ENCODE measurements at places on chromosomes 6 and 20.
A peak's percentile ranks its signal among the peaks of the same experiment; 100 is the strongest.

DNA sequence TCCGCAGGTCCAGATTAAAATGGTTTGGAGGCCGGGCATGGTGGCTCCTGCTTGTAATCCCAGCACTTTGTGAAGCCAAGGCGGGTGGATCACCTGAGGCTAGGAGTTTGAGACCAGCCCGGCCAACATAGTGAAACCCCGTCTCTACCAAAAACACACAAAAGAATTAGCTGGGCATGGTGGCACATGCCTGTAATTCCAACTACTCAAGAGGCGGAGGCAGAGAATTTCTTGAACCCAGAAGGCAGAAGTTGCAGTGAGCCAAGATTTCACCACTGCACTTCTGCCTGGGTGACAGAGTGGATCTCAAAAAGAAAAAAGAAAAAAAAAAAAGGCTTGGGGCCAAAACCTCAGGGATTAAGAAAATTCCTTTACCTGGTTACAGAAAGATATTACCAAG lies 30.5 kb downstream of the C6orf15 start:
- DNase-seq: no peak

DNA sequence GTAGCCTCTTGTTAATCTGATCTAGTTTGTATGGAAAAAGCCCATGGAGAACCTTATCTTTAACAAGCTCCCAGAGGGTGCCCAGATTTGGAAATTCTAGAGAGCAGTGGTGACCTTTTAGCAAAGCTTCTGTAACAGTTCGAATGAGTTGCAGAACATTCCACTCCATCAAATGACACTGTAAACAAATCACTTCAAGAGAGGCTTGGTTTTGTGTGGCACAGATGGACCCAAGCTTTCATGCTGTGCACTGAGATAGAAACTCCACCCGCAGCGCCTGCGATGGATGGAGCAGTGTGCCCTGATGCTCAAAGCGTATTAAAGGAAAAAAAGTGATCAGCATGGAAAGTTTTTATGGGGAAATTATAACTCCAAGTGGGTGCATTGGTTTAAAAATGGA lies 55.1 kb upstream of the ISM1 start:
- DNase-seq: no peak

GRCh38 chr6:37456816-37457560 lies 24.0 kb downstream of the CMTR1 start:
- no peak for DNase-seq

DNA sequence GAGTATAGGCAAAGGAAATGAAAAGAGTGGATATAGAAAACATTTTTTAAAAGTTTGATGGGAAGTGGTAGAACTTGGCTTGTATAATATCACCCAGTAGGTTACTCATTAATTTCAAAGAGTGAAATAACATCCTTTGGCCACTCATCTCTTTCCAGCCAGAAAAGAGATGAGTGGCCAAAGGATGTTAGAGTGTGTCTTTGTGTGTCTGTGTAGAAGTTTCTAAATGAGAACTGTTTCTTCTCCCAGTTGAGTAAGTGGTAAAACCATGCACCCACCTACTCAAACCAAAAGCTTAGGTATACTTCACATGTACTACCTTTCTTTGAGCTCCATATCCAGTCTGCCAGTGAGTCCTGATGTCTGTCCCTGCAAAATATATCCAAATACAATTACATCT lies 47.7 kb upstream of the TMEM244 start:
- no peak for DNase-seq

DNA sequence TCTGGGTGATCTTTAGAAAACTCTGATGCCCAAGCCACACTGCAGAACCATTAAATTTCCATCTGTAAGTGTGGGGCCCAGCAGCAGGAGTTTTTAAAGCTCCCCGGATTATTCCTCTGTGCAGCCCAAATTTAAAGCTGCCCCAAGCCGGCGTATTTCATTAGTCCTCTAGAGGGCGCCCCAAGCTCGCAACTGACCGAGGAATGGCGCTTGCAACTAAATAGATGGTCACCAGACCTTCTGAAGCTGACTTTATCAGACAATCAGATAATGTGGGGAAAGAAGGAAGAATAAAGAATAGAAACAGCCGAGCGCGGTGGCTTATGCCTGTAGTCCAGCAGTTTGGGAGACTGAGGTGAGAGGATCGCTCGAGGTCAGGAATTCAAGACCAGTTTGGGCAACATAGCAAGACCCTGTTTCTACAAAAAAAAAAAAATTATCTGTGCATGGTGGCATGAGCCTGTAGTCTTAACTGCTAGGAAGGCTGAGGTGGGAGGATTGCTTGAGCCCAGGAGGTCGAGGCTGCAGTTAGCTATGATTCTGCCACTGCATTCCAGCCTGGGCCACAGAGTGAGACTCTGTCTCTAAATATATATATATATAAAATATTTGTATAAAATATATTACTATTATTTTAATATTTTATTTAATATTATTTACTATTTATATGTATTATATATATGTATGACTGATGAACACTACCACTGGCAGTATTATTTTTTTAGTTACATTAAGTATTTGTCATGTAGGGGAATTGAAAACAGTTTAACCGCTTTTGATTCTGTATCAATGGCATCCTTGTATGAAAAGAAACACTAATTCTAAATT lies 56.0 kb downstream of the OTOR start:
- DNase-seq: peak; percentile 52

DNA sequence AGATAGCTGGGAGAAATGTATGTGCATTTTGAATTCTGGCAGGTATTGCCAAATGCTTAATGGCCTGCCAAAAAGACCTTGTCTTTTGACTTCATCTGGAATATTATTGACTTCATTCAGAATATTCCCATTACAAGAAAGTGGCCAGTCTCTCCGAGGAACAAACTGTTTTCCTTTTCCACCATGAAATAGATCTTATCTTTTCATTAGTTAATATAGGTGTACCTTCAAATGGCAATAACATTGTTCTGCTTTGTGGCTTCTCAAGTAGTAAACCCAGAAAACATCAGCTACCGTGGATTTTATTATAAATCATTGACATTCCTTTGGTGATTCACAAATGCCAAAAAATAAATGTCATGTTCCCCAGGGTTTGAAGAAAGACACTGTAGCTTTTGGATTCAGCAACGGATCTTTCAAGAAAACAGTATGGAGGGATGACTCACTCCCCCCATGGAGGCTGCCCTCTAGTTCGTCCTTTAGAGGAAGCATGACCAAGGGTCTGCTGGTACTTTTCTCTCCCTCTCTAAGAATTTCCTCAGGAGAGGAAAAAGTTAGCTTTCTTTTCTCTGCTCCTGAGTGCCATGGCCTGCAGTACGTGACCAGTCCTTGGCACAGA lies 1.1 kb upstream of the RNF182 start:
- no peak for DNase-seq

- DNase-seq: no peak
These were observed 397.4 kb downstream of the C6orf118 start for GRCh38 chr6:164911873-164912580.

DNA sequence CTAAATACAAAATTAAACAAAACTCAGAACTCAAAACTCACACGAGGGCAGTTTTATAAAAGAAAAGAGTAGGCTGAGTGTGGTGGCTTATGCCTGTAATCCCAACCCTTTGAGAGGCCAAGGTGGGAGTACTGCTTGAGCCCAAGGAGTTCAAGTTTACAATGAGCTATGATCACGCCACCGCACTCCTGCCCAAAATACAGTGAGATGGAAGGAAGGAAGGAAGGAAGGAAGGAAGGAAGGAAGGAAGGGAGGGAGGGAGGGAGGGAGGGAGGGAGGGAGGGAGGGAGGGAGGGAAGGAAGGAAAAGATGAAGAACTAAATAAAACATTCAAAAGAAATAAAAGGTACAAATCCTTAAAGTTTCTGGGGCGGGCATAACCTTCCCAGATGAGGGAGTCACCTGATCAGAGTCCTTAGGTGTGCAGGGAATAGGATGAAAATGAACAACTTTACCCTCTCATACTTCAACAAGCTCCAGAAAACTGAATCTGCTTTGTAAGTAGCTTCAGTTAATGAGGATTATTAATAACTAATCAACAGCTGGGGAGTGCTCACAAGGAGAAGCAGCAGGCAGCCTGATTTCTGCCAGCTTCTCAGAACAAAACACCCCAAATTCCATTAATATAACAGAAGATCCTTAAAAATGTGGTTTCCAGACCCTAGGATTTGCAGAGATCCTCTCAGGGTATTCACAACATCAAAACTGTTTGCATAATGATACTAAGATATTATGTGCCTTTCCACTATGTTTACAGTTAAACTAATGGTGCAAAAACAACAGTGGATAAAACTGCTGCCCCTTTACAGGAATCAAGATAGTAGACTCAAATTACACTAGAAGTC lies 21.8 kb downstream of the LMBRD1 start:
- no peak for DNase-seq

DNA sequence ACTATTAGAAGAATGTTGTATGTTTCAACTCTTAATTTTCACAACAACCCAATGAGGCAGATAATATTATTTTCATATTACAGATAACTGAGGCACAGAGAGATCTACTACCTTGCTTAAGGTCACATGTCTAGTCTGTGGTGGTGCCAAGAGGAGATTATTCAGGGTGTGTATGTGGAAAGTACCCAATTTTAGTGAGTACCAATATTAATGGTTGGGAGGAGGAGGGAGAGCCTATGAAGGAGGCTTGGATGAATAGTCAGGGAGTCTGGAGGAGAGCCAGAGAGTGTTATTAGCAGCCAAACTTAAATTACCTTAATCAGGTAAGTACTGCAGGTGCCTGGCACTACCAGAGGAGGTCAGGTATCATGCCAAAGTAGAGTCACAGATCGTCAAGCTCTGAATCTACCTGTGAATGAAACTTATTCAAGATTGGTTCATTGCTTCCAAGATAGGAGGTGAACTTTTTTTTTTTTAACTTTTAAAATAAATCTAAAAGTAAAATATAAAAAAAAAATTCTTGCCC lies 10.9 kb upstream of the CALHM6 start:
- no peak for DNase-seq

- DNase-seq: no peak
These were observed 49.1 kb downstream of the GRM4 start for GRCh38 chr6:34096814-34097213.

- no peak for DNase-seq
These were observed 480.5 kb upstream of the SULF2 start for GRCh38 chr20:48265791-48266190.

DNA sequence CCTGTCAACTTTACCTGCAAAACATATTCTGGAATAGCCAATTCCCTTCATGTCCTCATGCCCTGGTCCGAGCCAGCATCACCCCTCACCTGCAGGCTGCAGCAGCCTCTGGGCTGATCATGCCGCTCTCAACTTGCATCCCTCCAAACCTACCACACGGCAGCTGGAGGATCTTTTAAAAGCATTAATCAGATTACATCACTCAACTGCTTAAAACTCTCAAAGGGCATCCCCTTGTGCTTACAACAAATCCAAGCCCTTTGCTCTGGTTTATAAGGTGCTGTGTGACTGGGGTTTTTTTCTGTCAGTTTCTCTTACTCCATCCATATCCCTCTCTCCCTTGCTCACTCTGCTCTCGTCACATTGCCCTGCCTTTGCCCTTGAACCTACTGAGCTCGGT lies 24.0 kb downstream of the CD40 start:
- DNase-seq: no peak

DNA sequence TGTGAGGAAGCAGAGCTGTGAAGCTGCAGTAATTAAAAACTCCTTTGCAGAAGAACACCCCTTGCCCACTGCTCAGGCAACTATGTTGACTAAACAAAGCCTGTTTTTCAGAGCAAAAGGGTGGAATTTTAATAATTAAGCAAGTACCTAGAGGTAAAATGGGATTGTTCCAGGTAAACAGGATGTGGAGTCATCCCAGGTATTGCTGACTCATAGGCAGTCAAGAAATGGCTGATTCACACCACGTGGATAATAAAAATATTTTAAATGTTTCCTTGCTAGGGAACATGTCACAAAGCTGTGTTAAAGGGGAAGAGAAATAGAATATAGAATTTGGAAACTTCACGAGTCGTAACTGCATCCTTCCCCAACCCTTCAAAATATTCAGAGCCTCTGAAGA lies 491.8 kb downstream of the BTBD3 start:
- no peak for DNase-seq

DNA sequence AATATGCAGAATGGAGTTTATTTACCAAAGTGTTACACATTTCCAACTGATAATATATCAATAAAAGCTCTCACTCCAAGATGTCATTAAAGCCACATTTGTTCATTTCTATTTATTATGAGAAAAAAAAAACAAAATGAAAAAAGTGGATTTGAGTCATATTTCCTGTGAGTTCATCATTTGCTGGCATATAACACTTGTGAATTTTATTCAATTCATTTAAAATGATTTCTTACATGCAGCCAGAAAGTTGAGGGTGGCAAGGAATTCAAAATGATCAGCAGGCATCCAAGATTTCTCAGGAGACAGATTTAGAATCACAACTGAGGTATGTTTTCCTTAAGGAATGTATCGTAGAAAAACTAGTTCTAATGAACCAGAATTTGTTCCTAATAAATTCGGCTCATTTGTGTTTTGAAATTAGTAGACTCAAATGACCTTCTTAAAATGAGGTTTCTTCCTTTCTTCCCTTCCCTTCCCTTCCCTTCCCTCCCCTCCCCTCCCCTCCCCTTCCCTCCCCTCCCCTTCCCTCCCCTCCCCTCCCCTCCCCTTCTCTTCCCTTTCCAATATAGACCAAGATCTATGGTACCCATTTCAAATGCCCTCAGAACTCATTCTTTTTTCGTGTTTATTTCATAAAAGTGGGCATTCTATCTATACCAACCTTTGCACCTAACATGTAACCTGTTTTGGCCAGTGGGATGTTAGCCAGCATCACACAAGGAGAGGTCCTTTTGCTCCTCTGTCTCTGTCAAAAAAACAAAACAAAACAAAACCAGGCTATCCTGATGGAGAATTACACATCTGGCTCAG lies 357.9 kb upstream of the TSHZ2 start:
- no peak for DNase-seq

DNA sequence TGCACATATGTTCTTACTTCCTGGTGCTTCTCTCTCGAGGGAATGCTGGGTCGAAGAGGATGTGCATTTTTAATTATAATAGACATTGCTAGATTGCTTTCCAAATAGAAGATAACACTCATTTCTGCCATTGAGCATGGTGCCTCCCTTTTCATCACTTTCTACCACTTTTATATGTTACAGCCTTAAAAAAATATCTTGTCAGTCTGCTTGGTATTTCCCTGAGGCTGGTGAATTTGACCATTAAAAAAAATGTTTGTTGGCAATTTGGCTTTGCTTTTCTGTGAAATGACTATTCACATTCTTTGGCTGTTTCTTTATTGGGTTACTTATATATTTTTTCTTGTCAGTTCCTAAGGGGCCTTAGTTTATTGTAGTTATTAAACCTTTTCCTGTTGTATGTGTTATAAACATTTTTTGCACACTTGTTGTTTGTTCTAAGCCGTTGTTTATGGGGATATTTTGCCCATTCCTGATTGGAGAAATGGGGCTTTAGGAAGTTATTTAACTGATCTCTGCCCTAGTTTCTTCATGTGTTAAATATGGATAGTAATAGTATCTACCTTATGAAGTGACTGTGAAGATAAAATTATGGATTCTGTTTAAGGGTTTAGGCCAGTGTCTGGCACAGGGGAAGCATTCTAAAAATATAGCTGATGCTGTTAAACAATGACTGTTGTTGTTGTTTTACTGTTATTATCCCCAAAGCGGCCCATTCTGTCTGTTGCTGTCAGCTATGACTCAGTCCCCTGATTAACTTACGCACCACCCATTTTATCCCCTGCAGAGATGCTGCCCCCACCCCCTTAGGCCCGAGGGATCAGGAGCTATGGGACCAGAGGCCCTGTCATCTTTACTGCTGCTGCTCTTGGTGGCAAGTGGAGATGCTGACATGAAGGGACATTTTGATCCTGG lies 3.8 kb downstream of the DDR1 start:
- peak; percentile 8 for DNase-seq
